ENCODE measurements at places on chromosomes 7 and 10.

DNA sequence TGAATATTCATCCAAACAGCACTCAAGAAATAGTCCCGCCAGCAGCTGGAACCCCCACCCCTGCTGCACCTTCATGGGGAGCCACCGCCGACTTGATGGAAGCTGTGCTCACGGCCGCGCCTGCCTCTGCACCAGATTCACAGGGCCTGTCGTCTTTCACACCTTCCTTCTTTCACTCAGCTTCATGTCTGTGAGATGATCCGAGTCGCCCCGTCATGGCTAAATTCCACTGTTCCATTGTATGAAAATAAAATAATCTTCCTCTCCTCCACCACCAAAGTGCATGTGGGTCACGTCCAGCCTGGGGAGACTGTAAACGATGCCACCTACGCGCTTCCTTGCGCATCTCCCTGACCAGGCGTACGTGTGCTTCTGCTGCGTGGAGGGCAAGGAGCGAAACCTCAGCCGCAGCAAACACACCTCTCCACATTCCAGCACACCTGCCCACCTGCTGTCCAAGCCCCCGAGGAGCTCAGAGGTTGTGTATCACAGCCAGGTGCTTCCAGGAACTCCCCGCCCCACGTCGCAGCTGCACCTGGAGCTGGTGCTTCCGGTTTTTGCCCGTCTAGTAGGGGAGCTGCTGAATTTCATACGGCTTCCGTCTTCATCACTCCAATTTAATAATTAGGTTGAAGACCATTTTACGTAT lies 137.0 kb downstream of the PTPRN2 start:
- DNase-seq, result no peak

- no peak for DNase-seq
Observed at GRCh38 chr7:70676243-70676642, 455.7 kb upstream of the GALNT17 start.

DNA sequence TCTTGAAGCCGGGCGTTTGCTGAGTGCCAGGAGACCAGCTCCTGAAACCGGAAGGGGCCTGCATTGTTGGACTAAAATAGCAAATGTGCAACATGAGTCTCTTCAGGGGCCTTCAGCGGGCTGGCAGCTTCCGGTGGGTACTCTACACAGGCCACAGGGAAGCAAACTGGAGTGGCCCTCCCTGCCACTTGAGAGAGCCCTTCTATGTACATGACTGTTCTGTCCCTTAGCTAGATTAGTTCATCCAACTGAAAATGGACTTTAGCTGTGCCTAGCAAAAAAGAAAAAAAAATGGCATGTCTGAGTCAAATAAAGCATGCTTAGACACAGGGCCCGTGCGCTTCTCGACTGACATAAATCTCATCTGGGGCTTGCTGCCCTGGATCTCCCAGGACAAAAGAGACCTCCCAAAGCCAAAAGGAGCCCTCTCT lies 115.3 kb upstream of the TCF7L2 start:
- DNase-seq, result no peak

- DNase-seq, result no peak
Observed at GRCh38 chr10:87038286-87038717, 18.2 kb downstream of the FAM25A start.

DNA sequence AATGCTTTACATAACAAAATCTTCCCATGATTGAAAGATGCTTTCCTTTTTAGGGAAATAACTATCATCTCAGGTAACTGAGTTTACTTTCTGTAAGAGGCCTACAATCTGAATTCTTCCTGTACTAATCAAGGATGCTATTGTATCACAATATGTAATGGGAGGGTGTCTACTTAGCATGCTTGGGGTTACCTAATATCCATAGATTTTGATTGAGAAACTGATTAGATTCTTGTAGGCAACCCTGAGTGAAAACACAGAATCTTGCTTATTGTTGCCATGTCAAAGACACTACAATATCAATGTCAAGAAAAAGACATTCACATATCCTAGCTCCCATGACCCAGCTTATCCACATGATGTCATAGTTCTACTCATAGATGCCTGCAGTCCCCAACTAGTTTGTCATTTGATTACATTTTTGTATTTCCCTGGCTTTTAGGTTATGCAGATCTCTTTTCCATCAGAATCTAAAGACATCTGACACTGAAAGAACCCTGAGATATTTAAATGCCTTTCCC lies 62.4 kb downstream of the PON1 start:
- no peak for DNase-seq

- DNase-seq, result no peak
Observed at GRCh38 chr10:100470367-100470766, 7.6 kb downstream of the WNT8B start.

DNA sequence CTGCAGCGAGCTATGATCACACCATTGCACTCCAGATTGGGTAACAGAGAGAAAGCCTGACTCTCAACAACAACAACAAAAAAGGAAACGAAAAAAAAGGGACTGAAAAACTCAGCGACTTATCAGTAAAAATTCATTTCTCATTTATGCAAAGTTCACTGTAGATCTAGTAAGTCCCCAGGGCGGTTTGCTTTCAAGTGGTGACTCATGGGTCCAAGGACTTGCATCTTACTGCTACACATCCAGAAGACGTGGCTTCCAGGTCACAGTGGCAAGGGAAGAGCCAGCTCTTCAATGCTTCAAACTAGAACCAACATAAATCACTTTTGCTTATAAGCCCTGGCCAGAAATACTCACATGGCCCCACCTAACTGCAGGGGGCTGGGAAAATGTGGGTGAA lies 178.3 kb upstream of the AUTS2 start:
- no peak for DNase-seq

GRCh38 chr10:26755443-26755903 lies 58.0 kb downstream of the PDSS1 start:
- no peak for DNase-seq

GRCh38 chr10:65341323-65341925 lies 1584.4 kb upstream of the LRRTM3 start:
- DNase-seq, result no peak

- DNase-seq, result no peak
Observed at GRCh38 chr7:38978491-38978890, 782 bp downstream of the POU6F2 start.

DNA sequence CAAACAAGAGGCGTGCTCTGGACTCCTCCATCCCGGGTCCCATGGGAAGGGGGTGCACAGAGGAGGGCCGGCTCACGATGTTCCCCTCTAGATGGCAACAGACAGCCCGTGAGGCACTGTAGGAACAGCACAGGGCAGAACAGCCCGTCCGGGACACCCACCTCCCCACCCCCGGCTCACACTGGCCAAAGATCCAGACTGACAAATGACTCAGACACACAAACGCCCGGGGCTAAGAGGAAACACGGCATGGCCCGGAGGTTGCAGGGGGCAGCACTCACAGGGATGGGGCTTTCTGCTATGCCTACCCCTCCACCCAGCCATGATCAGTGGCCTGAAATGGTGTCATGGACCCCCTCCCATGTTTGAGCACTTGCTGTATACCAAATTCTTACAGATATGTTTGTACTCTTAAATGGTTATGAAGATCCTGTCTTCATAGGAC lies 4.9 kb upstream of the ELN start:
- DNase-seq, result no peak

DNA sequence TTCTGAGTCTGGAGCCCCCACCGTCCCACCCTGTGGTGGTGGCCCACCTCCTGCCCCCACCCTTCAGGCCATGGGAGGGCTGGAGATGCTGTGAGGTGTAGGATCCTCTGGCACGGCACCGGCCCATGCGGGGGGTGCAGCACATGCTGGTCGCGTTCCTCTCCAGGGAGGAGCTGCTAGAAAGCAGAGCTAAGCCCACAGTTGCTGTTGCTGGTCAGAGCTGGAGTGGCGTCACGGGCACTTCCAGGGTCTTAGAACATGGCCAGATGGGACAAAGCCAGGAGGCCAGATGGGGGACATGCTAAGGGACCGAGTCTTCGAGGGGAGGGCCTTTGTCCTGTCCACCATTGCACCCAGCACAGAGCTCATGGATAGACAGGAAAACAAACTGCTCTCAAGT lies 21.6 kb downstream of the AGAP3 start:
- DNase-seq, result no peak

DNA sequence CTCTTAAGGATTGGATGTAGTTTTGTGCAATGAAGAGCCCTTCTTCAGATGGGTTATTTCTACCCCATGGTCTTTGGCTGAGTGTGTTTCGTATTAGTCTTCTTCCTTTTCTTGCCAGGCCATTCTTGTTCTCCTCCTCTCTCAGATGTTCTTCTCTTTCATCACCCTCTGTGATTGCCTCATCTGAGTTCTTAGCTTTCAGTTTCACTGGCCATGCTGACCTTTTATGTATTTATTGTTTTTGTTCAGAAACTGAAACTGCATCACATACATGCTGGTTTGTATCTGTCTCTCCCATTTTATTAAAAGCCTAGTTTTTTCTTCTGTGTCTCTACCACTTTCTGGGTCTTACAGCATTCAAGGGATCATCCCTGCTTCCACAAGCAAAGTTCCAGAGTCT lies 21.7 kb upstream of the PCGF5 start:
- DNase-seq, result no peak

DNA sequence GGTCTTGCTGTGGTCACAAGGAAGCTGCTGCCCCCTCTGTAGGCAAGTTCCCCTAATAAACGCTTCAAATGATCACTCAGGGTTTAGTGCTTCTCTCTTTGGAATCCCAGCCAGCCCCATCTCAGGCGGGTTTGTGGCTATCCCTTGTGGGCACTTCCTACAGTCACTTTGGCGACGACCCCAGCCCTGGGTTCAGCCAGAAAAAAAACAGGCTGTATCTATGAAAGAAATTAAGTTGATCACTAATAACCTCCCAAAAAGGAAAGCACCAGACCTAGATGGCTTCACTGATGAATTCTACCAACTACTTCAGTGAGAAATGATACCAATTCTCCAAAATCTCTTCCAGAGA lies 208.2 kb downstream of the MAD1L1 start:
- no peak for DNase-seq

- DNase-seq, result no peak
Observed at GRCh38 chr7:76328389-76328788, 25.9 kb downstream of the HSPB1 start.

DNA sequence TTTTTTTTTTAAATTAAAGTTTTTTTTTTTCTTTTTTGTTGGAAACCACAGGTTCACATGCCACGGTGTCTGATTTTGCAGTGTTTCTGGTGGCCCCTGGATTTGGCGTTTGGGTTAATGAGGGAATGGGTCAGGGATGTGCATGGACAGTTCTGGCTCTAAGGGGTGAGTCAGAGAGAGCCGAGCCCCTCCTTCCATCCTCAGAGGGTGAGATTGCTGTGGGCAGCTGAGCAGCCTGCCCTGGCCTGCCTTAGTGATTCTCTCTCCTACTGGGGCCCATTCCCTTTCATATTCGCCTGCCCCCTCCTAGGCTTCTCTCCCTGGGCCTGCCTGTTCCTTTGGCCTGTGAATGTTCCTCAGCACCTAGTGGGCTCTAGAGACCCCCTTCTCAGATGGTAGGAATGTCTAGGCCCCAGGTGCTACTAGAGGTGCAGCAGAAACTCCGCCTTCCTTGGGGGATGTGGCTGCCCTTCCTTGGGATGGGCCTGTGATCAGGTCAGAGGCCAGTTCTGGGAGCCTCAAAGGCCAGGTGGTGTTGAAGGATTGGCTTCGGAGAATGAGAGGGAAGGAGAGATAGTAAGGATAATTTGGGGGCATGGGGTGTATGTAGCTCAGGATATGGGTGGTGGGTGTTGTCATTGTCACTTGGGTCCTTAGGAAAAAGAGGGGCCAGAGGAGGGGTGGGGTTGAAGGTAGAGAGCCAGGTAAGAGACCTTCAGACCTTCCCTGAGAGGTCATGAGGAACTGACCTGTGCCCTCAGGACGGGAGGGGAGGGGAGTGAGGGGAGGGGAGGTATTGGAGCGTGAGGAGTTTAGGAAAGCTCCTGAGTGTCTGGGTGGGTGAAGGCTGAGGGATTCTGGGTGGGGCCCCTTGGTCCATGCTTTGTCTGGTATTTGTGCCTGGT lies 19.8 kb downstream of the TSPAN14 start:
- no peak for DNase-seq

- no peak for DNase-seq
Observed at GRCh38 chr7:104569751-104570150, 241.3 kb downstream of the LHFPL3 start.

GRCh38 chr10:103936022-103936421 lies 18.0 kb upstream of the STN1 start:
- DNase-seq, result no peak
